ENCODE measurements at places on chromosomes 3 and 15.

GRCh38 chr15:78390826-78391225, 47.2 kb upstream of the IREB2 start:
- no peak for DNase-seq

- DNase-seq, result no peak
Measured at GRCh38 chr3:175312791-175313190, 453.7 kb downstream of the NAALADL2 start.

DNA sequence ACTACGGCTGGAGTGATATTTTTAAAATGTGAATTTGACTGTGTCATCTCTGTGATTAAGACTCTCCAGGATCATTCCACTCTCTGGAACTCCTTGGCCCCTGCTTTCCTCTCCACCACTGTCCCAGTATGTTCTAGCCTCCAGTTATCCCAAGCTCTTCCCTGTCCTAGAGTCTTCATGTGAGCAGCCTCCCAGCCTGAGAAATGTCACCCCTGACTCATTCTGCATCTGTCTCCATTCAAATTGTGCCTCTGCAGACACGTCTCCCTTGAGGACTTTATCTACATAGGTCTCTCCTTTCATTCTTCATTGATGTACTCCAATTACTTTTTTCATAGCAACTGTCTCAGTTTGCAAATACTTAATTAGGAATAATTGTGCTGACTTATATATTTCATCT, 317.7 kb upstream of the ADAMTS9 start:
- no peak for DNase-seq

DNA sequence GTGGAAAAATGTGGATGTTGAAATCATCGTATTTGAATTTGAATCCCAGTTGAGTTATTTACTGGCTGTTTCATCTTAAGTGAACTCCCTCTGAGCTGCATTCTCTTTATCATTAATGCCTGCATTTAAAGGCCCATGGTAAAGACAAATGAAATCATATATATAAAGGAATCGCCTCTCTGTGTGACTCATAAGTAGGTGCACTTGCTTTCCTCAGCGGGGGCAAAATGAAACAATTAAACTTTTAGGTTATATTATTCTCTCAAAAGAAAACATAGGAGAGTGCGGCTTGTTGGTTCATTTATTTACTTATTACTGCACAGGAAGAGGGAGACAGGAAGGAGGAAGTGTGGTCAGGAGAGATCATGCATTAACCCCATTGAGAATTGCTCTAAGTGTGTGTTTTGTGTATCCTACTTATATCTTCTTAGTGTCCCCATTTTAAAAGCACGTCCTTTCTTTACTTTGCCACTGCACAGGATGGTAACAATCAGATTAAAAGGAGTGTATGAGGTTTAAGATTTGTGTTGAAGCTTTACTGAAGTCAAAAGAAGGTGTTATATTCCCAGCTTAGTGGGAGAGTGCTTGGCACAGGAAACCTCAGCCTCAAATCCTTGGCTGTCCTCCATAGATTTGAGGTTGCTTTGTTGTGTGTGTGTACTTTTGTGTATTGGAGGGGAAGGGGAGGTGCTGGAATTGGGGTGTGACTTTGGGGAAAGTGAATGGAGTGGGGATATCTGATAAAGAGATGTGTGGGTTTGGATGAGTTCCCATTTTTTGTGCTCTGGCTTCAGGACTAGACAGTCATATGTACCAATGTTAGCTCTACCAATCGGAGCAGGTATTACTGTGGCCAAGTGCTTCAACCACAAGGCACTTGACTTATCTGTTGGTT, 595.8 kb upstream of the NR2F2 start:
- no peak for DNase-seq

GRCh38 chr3:3069723-3070122, 40.5 kb downstream of the IL5RA start:
- no peak for DNase-seq

- peak; percentile 1 for DNase-seq
Measured at GRCh38 chr3:168250415-168250861, 154.7 kb upstream of the GOLIM4 start.

- DNase-seq, result peak; percentile 41
Measured at GRCh38 chr15:57541805-57542504, 49.7 kb upstream of the MYZAP start.

DNA sequence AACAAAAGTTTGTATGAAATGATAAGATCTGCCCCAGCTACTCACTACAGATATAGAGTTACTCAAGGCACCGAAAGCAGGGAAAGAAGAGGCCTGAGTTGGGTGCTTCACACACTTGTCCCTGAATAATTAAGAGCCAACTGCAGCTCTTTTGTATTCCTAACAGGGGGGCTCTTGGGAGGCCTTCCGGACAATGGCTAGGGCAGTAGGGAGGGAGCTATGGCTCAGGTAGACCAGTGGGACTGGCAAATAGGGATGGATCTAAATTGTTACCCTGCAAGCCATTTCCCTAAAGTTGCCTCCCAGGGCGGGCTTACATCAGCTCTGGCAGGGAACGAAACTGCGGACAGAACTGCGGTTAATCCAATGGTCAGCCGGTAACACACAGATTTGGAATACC, 6.2 kb downstream of the SEMA5B start:
- no peak for DNase-seq

- no peak for DNase-seq
Measured at GRCh38 chr3:43996379-43997301, 245.0 kb upstream of the TOPAZ1 start.

GRCh38 chr15:93036951-93037819, 51.8 kb downstream of the RGMA start:
- peak; percentile 24 for DNase-seq

GRCh38 chr3:150132101-150132749, 161.5 kb upstream of the PFN2 start:
- no peak for DNase-seq

GRCh38 chr15:56176996-56177395, 66.7 kb downstream of the RFX7 start:
- DNase-seq, result no peak

Data from amygdala (tissue), 56 donors.